Activated CD4-positive, alpha-beta T cell treated with anti-CD3 and anti-CD28 coated beads for 36 hours (primary cell): ENCODE measurements at places on chromosomes 12 and 14. TPM values are rescaled to one million over a fixed set of nuclear protein-coding genes. Genes with fewer than 3 reads are reported as not detected.

DNA sequence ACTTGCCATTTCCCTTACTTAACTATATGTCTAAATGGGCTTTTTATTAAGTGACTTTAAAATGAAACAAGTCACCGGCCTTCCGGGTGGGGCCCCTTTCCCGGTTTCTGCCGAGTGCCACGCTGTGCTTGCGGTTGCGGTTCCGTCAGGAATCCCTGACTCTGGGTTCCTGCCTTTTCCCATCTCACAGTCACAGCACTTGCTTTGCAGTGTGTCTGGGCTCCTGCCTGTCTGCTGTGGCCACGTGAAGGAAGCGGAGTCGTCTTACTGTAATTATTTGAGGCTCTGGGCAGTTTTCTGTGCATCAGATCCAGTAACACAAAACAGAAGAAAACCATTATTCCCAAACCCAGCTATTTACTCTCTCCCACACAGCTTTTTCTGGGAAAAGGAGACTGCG lies 44.0 kb upstream of the FRMD6 start:
- H3K27ac ChIP-seq = no peak overlapping the region
- H3K4me1 ChIP-seq = peaks cover 7% of the 10 kb centered on the region
- DNase-seq = no peak
- no peak overlapping the region for H3K4me3 ChIP-seq

Gene GLIPR1L2
- total RNA-seq = 0.39 TPM

Gene LALBA
- total RNA-seq = not detected

Gene RD3L
- not detected for total RNA-seq

Gene HOTAIR
- not detected for total RNA-seq

DNA sequence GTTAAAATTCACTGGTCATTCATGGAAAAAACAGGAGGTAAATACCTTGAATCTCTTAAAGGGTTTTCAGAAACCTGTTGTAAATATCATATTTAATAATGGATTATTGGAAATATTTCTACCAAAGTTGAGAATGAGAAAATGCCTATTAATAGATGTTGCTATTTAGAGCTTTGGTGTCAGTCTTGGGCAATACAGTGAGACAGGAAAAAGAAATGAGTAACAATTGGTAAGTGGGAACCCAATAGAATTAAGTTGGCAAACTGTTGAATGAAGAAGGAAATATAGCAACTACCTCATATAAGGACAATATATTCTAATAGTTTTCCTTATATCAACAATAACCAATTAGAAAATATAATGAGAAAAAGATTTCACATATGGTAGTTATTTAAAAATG lies 78.0 kb downstream of the ATF7IP start:
- H3K36me3 ChIP-seq = peaks cover 64% of the 10 kb centered on the region
- no peak for DNase-seq
- no peak overlapping the region for H3K27ac ChIP-seq
- H3K4me3 ChIP-seq = no peak overlapping the region
- peaks cover 20% of the 10 kb centered on the region for H3K4me1 ChIP-seq

Gene AMDHD1
- 1.7 TPM for total RNA-seq

DNA sequence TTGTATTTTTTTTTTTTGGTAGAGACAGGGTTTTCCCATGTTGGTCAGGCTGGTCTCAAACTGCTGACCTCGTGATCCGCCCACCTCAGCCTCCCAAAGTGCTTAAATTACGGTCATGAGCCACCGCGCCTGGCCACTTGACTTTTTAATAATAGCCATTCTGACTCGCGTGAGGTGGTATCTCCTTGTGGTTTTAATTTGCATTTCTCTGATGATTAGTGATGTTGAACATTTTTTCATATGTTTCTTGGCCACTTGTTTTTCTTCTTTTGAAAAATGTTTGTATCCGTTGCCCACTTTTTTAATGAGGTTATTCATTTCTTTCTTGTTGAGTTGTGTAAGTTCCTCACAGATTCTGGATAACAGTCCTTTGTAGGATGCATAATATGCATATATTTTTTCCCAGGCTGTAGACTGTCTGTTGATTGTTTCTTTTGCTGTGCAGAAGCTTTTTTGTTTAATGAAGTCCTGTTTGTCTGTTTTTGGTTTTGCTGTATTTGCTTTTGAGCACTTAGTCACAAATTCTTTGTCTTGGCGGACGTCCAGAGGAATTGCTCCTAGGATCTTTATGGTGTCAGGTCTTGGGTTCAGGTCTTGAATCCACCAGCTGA lies 10.3 kb upstream of the PGAM5 start:
- no peak overlapping the region for H3K4me3 ChIP-seq
- no peak for DNase-seq
- H3K27ac ChIP-seq = no peak overlapping the region
- H3K27me3 ChIP-seq = no peaks in the 10 kb centered on the region
- peaks cover 46% of the 10 kb centered on the region for H3K36me3 ChIP-seq
- H3K4me1 ChIP-seq = no peaks in the 10 kb centered on the region

Gene PCK2
- 115 TPM for total RNA-seq

Gene ANKRD9
- 4.8 TPM for total RNA-seq

DNA sequence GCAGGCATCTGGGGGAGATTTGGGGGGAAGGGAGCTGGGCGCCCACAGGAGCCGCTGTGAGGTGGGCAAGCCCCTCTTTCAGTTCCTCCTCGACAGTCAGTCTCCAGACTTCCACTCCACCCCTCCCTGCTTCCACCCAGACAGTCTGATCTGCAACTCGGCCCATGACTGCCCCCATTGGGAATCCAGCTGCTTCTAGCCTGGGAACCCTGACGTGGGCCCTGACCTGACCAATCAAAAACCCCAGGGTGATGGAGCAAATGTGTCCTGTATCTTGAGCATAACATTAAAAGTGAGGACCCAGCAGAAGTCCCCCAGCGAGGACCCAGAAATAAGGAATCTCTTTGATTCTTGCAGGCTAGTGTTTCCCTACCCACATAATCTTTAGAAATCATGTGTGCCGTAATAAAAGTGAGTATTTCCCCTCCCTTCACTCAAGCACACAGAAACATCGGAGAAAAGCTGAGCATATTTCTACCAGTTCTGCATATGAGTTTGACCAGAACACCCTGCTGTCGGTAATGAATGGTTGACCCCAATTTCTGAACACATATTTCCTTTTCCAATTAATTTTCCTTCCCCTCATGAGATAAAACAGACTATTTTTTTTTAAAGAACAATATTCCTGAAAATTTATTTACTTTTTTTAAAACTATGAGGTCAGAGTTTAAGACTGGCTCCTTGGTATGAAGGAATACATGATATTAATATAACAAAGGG lies 6.4 kb downstream of the SSH1 start:
- DNase-seq = no peak
- peaks cover 21% of the 10 kb centered on the region for H3K4me1 ChIP-seq
- peaks cover 39% of the 10 kb centered on the region for H3K36me3 ChIP-seq
- H3K27ac ChIP-seq = no peak overlapping the region
- no peak overlapping the region for H3K4me3 ChIP-seq

Gene PCED1B
- 82.3 TPM for total RNA-seq

DNA sequence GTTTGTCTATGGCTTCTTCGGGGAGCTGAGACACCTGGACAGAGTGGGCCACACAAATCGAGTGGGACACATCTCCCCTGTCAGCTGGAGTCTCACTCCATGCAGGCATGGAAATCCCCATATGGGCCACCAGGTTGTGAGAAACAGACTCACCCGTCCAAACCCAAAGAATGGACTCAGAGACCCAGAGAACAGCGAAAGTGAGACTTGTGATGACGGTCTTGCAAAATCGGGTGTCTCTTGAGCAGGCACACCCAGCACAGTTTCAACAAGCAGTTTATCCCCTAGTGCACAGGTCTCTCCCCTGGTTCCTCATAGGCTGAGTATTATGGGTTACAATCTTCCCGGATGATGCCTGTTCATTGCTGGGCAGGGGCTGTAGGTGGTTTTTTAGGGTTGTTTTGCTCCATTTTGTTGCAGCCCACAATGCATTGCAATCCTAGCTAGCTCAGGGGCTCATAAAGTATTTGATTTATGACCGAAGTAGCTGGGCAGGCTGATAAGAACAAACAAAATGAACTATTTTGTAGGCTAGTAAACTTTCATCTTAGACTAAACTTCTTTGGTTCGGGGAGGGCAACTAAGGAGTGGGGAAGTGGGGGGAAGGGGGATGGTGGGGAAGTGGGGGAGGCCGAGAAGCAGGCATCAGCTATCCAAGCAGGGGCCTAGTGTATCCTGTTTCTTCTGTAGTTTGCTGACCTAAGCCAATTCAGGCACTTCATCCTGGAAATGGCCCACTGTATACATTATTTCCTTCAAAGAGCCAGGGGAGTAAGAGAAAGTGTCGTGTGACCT lies 45.3 kb downstream of the IQSEC3 start:
- DNase-seq = no peak
- no peaks in the 10 kb centered on the region for H3K36me3 ChIP-seq
- H3K4me3 ChIP-seq = no peak overlapping the region
- H3K4me1 ChIP-seq = peaks cover 6% of the 10 kb centered on the region
